Smooth muscle cell of trachea (primary cell): ENCODE measurements at places on chromosomes 2 and 18. TPM values are rescaled to one million over a fixed set of nuclear protein-coding genes. Genes with fewer than 3 reads are reported as not detected.

The ANO7 gene
- 0.15 and 0.83 TPM in 2 replicates for total RNA-seq

The SLC4A5 gene
- under 0.01 and 0.44 TPM in 2 replicates for total RNA-seq

The CETN1 gene
- total RNA-seq = not detected in 2 replicates

The MC5R gene
- total RNA-seq = not detected in 2 replicates

The DOCK10 gene
- 36.9 and 37.7 TPM in 2 replicates for total RNA-seq

The CERKL gene
- 0.15 and 0.17 TPM in 2 replicates for total RNA-seq

The CHPF gene
- total RNA-seq = 94.8 and 168 TPM in 2 replicates

The NCKAP5 gene
- total RNA-seq = 1.8 and 3.5 TPM in 2 replicates

The LRATD1 gene
- under 0.01 TPM in 2 replicates for total RNA-seq

The BUB1 gene
- 5.0 and 65.7 TPM in 2 replicates for total RNA-seq

The QPCT gene
- total RNA-seq = 7.0 and 19.7 TPM in 2 replicates

The SIX2 gene
- total RNA-seq = 0.17 TPM in 1 of 2 replicates, not detected in the other

The SLC4A3 gene
- 1.2 and 4.1 TPM in 2 replicates for total RNA-seq

The IFIH1 gene
- total RNA-seq = 8.4 and 11.1 TPM in 2 replicates

The CSRNP3 gene
- total RNA-seq = 2.8 and 3.0 TPM in 2 replicates

The RNF144A gene
- total RNA-seq = 0.99 and 2.0 TPM in 2 replicates

The FIGN gene
- 1.2 and 2.3 TPM in 2 replicates for total RNA-seq

The LRRC30 gene
- total RNA-seq = not detected in 2 replicates

The MFSD6 gene
- 19.8 and 25.6 TPM in 2 replicates for total RNA-seq

The IL1B gene
- total RNA-seq = 0.15 and 0.50 TPM in 2 replicates

The FBXO48 gene
- 0.29 and 0.33 TPM in 2 replicates for total RNA-seq

The SNRPD1 gene
- total RNA-seq = 5.0 and 14.7 TPM in 2 replicates

The VWA3B gene
- 0.17 TPM in 1 of 2 replicates, not detected in the other for total RNA-seq

The WDPCP gene
- total RNA-seq = 10.1 and 12.4 TPM in 2 replicates

The ABCB11 gene
- total RNA-seq = under 0.01 TPM in 1 of 2 replicates, not detected in the other
